ENCODE measurements at places on chromosomes 5 and 9. TPM values are rescaled to one million over a fixed set of nuclear protein-coding genes. Genes with fewer than 3 reads are reported as not detected.

TSSK1B gene
- not detected for total RNA-seq

- no peaks in the 10 kb centered on the region for H3K4me1 ChIP-seq
- no peaks in the 10 kb centered on the region for H3K27me3 ChIP-seq
- no peaks in the 10 kb centered on the region for H3K36me3 ChIP-seq
- DNase-seq = no peak
- H3K27ac ChIP-seq = no peak overlapping the region
These were observed 94.1 kb upstream of the GLIS3 start for GRCh38 chr9:4393806-4394523.

DNA sequence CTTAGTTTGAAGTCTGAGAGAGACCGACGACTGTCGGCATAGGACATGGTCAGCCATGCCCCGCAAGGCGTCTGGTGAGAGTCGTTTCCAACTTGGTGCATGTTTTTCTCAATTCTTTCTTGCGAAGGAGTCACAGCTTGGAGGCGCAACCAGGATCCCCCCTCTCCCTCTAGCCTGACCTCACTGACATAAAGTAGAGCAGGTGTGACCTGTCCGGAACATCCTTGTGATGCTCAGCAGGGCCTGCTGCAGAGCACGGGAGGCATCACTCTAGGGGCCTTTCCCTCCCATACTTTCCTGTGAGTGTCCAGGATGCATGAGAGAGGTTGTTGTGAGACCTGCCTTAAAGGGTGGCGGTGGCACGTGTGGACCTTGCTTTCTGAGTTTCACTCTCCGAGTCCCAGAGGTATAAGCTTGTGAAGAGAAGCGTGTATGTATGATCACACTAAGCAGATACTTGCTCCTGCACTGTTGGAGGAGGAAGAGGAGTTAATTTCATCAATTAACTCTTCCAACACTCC is 5.0 kb downstream of the TENT4A start:
- no peak for DNase-seq
- H3K27ac ChIP-seq = no peak overlapping the region
- H3K27me3 ChIP-seq = no peaks in the 10 kb centered on the region
- H3K4me1 ChIP-seq = peaks cover 60% of the 10 kb centered on the region
- H3K36me3 ChIP-seq = no peaks in the 10 kb centered on the region

DNA sequence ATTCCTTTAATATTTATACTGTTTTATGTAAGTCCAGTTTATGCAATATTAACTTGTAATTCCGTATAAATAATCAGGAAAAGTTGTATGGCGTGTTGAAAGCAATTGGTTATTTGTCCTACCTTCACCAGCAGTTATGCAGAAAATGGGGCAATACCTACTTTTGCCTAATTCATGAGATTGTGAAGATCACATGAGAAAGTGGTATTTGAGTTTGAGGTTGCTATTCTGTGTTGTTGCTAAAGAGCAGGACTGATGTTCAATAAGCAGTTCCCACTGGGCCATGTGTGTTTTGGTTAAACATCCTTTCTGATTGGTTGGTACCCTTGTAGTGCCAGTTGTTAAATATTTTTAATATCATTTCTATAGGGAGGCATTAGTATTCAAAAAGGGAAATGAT is 3.2 kb downstream of the TGFBR1 start:
- H3K4me1 ChIP-seq = peaks cover 4% of the 10 kb centered on the region
- no peak overlapping the region for H3K4me3 ChIP-seq
- H3K27me3 ChIP-seq = no peaks in the 10 kb centered on the region
- no peak overlapping the region for H3K27ac ChIP-seq
- DNase-seq = no peak
- no peaks in the 10 kb centered on the region for H3K36me3 ChIP-seq

TAL2 gene
- not detected for total RNA-seq

- H3K36me3 ChIP-seq = no peaks in the 10 kb centered on the region
- H3K4me1 ChIP-seq = no peaks in the 10 kb centered on the region
- H3K4me3 ChIP-seq = no peak overlapping the region
- no peaks in the 10 kb centered on the region for H3K27me3 ChIP-seq
- no peak for DNase-seq
These were observed 26.0 kb upstream of the SVEP1 start for GRCh38 chr9:110605565-110605964.

NSG2 gene
- total RNA-seq = not detected

IL9 gene
- total RNA-seq = not detected

KLF4 gene
- total RNA-seq = 161 TPM

DNA sequence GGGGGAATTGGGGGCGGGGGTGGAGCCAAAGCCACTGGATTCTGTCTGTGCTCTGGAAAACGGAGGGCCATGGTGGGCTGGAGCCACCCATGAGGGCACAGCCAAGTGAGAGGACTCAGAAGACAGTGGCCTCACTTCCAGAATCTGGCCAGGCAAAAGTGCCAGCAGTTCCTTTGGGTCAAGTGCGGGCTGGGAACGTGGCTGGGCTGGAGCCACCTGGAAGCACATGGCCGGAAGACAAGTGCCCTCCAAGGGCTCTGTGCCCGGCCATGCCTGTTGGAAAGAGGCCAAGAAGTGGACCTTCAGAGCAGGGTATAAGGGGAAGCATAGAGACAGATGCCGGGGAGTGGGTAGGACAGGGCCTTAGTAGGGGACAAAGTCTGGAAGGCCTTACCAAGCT is 11.7 kb upstream of the SH3PXD2B start:
- no peak overlapping the region for H3K27ac ChIP-seq
- H3K4me3 ChIP-seq = no peak overlapping the region
- no peaks in the 10 kb centered on the region for H3K36me3 ChIP-seq
- no peaks in the 10 kb centered on the region for H3K27me3 ChIP-seq
- DNase-seq = no peak

GRCh38 chr5:137217599-137218200 is 281.4 kb downstream of the SPOCK1 start:
- H3K27ac ChIP-seq = no peak overlapping the region
- H3K4me1 ChIP-seq = no peaks in the 10 kb centered on the region
- H3K27me3 ChIP-seq = no peaks in the 10 kb centered on the region
- H3K4me3 ChIP-seq = no peak overlapping the region
- no peak for DNase-seq

- H3K4me1 ChIP-seq = no peaks in the 10 kb centered on the region
- no peaks in the 10 kb centered on the region for H3K27me3 ChIP-seq
- DNase-seq = no peak
These were observed 1143.4 kb downstream of the CDH12 start for GRCh38 chr5:21709770-21710169.

HSD17B4 gene
- total RNA-seq = 205 TPM

- H3K36me3 ChIP-seq = no peaks in the 10 kb centered on the region
- H3K4me1 ChIP-seq = peaks cover 17% of the 10 kb centered on the region
- peak; percentile 73 for DNase-seq
- no peaks in the 10 kb centered on the region for H3K27me3 ChIP-seq
These were observed 7.1 kb downstream of the LRRC26 start for GRCh38 chr9:137162505-137163364.

HMCN2 gene
- total RNA-seq = 39.9 TPM

GRCh38 chr9:109799792-109800191 is 19.8 kb downstream of the PALM2AKAP2 start:
- no peak overlapping the region for H3K4me3 ChIP-seq
- H3K27ac ChIP-seq = no peak overlapping the region
- no peaks in the 10 kb centered on the region for H3K27me3 ChIP-seq
- H3K4me1 ChIP-seq = no peaks in the 10 kb centered on the region
- no peaks in the 10 kb centered on the region for H3K36me3 ChIP-seq

RGS3 gene
- total RNA-seq = 55.3 TPM

DNA sequence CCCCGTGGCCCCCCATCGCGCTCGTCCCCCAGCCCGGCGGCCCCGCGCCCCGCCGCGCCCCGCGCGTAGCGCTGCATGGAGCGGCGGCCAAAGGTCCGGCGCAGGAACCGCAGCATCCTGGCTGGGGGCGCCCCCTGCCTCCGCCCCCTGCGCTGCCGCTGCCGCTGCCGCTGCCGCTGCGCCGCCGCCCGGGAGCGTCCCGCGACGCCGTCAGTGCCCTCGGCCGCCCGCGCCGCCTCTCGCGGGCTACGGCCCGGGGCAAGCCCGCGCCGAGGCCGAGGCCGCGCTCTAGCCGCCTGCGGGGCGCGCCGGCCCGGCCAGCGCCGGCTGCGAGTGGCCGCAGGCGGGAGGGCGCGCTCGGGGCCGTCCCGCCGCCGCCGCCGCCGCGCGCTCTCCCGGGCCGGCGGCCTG is 523 bp downstream of the EPB41L4B start:
- H3K36me3 ChIP-seq = no peaks in the 10 kb centered on the region
- peak overlapping the region; percentile 75 for H3K4me3 ChIP-seq
- peak overlapping the region; percentile 90 for H3K27ac ChIP-seq
- no peak for DNase-seq
- H3K27me3 ChIP-seq = no peaks in the 10 kb centered on the region
- peaks cover 4% of the 10 kb centered on the region for H3K4me1 ChIP-seq

UGCG gene
- total RNA-seq = 68.5 TPM

DNA sequence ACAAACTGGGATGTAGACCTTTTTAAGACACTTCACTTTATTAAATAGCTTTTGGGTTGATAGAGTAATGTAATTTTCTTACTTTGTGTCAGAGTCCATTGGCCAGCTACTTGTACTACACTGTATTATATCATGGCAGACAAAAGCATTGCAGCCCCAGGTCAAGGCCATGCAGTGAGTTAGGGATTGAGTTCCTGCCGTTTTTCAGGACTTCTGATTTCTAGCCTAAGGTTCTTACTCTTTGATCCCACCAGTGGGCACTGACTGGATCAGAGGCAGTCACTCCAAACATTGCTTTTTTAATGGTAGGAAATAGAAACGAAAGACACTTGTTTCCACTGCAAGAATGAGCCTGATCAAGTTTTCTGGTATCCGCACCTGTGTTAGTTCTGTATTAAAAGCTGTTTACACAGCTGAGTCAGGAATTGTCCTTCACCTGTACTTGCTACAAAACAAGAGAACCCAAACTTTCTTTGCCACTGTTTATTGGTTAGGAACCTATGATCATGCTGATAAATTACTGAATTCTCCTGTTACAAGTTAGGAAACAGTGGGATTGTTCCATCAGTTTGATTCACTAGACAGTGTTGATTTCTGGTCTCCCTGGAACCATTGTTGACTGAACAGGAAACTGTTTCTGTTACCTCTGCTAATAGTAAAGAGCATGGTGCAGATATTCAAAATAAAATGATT is 22.1 kb downstream of the LRRC70 start:
- no peak for DNase-seq
- no peak overlapping the region for H3K4me3 ChIP-seq
- no peaks in the 10 kb centered on the region for H3K4me1 ChIP-seq

All from Peyer's patch (tissue), 4 donors.